Aorta (tissue), 5 donors: ENCODE measurements at places on chromosomes 1 and 21.
A peak's percentile ranks its signal among the peaks of the same experiment; 100 is the strongest.

- H3K27ac ChIP-seq = no peak overlapping the region
- no peak overlapping the region for H3K4me3 ChIP-seq
- DNase-seq = no peak
- no peaks in the 10 kb centered on the region for H3K4me1 ChIP-seq
- H3K27me3 ChIP-seq = no peaks in the 10 kb centered on the region
These were observed 261.0 kb downstream of the ASTN1 start for GRCh38 chr1:176903474-176903873.

GRCh38 chr1:65221638-65222339 lies 73.8 kb downstream of the AK4 start:
- DNase-seq = no peak
- H3K27me3 ChIP-seq = no peaks in the 10 kb centered on the region
- H3K27ac ChIP-seq = no peak overlapping the region

GRCh38 chr1:150164779-150165178 lies 15.1 kb downstream of the PLEKHO1 start:
- H3K27ac ChIP-seq = peak overlapping the region; percentile 65
- no peaks in the 10 kb centered on the region for H3K4me1 ChIP-seq
- no peak overlapping the region for H3K4me3 ChIP-seq
- no peaks in the 10 kb centered on the region for H3K27me3 ChIP-seq

DNA sequence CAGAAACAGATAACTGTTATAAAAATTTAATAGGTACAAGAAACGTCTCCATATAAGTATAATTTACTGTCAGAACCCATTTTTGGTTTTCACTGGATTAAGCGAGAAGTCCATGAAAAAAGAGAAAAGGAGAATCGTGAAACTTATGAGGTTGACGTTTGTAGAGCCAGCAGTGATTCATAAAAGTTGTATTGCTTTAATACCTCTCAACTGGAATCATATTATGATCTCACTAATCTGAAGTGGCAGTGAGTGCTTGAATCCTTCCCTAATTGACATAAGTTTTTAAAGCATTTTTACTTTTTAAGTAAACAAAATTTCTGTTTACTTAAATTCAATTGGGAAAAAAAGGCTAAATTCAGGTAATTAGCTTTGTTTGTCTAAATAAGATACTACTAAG lies 315.3 kb downstream of the TPR start:
- no peak overlapping the region for H3K27ac ChIP-seq
- H3K36me3 ChIP-seq = no peaks in the 10 kb centered on the region
- DNase-seq = no peak
- H3K27me3 ChIP-seq = no peaks in the 10 kb centered on the region
- no peaks in the 10 kb centered on the region for H3K4me1 ChIP-seq

DNA sequence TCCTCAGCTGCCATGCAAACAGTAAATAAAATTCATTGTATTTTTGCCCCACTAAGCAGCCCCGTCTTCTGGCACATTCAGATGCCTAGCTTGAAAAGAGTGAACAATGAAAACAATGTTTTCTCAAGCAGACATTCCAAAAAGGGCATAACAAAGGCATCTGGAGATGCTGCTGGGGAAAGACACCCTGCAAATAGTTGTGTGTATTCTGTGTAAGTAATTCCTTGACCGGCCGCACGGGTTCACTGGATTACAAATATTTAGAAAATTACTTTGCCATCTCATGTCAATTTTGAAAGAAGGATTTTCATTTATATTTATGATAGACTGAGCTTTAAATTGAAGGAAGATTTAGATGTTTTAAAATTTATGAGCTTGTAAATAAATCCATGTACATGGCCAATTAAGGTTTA lies 142.2 kb downstream of the SLC45A1 start:
- H3K4me3 ChIP-seq = no peak overlapping the region
- no peaks in the 10 kb centered on the region for H3K36me3 ChIP-seq
- H3K27me3 ChIP-seq = no peaks in the 10 kb centered on the region
- peaks cover 17% of the 10 kb centered on the region for H3K4me1 ChIP-seq

GRCh38 chr1:6953907-6954364 lies 168.7 kb downstream of the CAMTA1 start:
- H3K36me3 ChIP-seq = no peaks in the 10 kb centered on the region
- no peak overlapping the region for H3K27ac ChIP-seq
- H3K4me1 ChIP-seq = no peaks in the 10 kb centered on the region
